ENCODE measurements at places on chromosomes 5 and 9.

GRCh38 chr5:178778919-178779318 is 48.5 kb upstream of the ZNF354A start:
- DNase-seq: no peak

- peak; percentile 80 for DNase-seq
These were observed 617.8 kb downstream of the PDE4D start for GRCh38 chr5:59275510-59276324.

- no peak for DNase-seq
These were observed 227.6 kb downstream of the SAXO1 start for GRCh38 chr9:18805386-18805785.

GRCh38 chr5:57448287-57448686 is 34.3 kb downstream of the ACTBL2 start:
- DNase-seq: no peak

DNA sequence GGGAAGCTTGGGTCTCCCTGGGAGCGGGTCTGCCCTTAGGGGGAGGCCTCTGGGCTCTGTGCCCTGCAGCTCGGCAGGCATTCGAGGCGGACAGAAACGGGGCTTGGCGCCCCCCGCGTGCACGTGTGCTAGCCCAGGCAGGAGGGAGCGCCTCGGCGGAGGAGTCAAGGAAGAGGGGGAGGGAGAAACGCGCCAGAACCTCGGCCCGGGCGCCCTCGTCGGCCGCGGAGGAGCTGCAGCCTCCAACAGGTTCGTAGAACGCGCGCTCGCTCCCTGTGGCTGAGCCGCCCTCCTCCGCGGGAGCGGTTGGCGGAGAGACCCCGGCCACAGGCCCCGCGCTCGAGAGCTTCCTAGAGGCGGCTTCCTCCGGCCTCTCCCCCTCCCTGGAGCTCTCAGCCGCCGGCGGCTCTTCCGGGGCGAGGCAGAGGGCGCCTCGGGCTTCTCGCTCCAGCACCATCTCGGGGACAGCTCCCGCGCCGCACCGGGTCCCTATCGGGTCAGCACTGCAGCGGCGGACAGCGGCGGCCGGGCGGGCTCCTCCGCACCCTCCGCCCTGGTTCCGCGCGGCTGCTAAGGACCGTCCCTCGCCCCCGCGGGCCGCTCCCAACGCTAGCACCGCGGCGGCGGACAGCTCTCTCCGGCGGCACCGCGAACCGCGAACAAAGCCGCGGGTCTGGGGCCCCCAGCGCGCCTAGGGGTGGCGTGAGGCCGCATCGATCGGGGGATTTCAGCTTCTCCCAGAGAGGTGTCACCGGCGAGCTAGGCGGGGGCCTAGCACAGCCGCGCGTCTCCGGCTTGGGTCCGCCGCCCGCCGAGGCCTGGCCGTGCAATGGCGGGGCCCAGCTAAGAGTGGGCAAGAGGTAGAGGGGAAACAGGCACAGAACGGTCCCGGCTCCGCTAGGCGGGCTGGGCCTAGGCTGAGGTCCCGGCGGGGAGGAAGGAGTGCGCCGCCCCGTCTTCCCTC is 74.6 kb upstream of the CPLX2 start:
- peak; percentile 83 for DNase-seq

DNA sequence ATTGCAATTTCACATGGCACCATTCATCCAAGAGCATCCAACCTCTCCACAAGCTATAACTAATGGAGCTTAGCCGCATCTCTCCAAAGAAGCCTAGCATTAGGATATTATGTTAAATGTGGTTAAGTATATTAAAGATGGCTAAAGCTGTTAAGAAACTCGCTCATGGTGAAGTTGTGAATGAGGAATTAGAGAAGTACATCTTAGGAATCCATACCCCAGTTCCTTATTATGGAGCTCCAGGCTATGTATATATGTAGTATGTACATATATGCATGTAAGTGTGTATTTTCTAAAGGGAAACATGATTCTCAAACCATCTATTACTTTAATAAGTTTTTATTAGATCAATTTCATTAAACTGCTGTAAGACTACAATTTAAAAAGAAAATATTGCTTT is 26.4 kb downstream of the LURAP1L start:
- no peak for DNase-seq

GRCh38 chr5:157978061-157978460 is 119.1 kb upstream of the CLINT1 start:
- no peak for DNase-seq

DNA sequence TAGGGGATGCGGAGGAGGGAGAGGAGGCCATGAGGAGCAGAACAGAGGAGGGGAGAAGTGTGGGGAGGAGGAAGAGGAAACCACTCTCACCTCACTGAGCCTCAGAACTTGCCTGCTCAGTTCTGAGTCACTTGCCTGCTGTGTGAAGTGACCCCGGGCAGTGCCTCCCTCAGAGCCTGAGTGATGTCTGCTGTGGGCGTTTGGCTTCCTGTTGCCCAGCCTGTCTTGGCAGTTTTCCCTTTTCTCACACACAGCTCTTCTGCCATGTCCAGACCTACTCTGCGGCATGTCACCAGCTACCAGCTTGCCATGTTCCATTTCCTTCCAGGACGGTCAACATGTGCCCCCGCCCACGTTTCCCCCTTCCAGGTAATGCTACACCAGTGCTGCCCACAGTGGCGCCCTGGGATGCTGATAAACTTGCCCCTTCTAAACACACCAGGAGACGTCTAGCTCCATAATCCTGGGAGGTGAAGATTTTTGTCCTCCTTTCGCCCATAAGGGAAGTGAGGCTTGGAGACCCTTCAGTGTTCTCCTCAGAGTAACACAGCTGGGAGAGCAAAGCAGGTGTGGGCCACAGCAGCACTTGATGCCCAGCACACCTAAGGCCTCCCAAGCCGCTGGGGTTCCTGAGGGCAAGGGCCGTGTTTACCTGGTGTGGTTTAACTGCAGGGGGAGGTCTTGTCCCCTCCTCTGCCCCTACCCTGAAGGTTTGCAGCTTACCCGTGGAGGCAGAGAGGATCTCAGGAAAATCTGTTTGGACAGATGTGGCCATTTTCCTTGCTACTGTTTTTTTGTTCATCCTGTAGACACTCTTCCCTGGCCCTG is 63.8 kb upstream of the RNF130 start:
- DNase-seq: peak; percentile 57

DNA sequence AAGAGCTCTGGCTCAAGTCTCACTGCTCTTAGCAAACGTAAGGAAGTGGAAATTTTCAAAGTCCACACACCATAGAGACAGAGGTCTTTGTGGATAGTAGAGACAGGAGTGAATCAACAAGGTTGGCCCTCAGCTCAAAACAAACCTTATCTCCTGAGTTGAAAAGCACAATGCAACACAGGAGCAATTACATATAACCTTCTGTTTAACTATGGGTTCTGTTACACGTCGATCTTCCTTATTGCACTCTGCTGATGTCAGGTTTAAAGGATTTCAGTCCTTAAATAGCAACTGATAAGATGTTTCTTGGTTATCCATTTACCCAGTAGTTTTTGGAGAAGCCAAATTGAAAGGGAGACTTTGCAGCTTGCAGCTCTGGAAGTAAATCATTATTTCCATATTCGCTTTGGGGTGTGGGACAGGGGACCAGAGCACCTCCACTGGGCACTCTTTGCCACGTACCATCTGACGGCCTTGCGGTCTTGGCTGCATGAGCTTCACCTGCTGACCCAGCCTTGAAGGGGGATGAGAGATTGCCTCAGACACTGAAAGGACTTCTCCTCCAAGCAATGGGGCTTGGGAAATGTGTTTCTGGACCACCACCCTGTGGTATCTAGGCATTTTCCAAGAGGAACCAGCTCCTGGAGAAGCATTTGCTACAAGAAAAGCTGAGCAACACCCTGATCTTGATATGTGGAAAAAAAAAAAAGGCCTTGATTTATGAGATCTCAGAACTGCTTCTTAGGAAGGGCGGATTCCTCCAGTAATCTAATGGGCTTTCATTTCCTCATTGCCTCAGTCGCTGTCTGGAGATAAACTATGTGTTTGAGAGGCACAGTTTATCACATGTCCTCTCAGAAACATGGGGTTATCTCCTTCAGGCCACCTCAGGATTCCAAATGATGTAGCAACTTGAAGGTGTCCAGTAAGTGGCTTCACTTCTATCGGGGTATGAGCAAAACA is 56.2 kb upstream of the ZNF622 start:
- no peak for DNase-seq

DNA sequence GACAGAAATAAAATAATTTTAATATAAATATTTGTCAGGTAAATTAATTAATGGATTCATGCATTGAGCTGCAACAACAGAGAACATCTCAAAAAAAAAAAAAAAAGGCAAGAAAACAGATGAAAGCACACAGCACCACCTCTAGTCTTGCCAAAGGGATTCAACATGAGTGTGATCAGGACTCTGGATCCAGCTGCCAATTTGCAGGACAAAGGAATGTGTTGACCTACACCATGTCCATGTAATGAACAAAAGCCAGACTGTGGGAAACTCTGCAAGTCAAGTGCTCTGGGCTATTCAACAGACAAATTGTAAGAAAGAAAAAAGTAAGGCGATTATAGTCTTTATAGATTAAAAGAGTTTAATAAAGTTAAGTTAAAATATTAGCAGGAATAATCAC is 769.3 kb downstream of the TLR4 start:
- DNase-seq: no peak

- no peak for DNase-seq
These were observed 15.4 kb upstream of the CERCAM start for GRCh38 chr9:128405077-128405779.

DNA sequence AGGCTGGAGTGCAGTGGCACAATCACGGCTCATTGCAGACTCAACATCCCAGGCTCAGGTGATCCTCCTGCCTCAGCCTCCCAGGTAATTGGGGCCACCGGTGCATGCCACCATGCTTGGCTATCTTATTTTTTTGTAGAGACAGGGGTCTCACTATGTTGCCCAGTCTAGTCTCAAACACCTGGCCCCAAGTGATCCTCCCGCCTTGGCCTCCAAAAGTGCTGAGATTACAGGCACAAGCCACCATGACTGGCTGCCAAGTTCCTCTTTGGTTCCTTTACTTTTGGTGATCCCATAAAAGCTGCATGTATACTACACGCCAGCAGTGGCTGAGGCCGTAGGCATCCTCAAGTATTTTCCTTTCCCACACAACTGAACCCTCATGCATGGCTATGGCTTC is 11.4 kb downstream of the ARL15 start:
- DNase-seq: no peak

GRCh38 chr9:107280543-107280942 is 2.5 kb upstream of the RAD23B start:
- no peak for DNase-seq

DNA sequence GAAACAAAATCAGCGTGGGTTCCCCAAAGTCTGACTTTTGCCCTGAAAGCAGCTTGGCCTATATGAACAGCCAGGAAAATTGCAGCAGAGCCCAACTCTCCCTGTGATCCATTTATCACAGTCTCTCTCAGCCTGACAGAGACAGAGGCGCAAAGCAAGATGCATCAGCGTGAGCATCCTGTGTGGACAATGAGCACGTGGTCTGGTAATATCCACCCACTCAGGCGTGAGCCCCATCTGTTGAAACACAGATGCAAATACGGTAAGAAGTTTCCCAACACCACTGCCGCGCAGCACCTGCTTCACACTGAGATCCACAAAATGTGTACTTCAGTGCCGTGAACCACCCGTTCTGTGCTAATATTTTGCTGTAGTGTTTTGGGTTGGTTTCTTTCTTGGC is 114.6 kb downstream of the MRPL36 start:
- no peak for DNase-seq

DNA sequence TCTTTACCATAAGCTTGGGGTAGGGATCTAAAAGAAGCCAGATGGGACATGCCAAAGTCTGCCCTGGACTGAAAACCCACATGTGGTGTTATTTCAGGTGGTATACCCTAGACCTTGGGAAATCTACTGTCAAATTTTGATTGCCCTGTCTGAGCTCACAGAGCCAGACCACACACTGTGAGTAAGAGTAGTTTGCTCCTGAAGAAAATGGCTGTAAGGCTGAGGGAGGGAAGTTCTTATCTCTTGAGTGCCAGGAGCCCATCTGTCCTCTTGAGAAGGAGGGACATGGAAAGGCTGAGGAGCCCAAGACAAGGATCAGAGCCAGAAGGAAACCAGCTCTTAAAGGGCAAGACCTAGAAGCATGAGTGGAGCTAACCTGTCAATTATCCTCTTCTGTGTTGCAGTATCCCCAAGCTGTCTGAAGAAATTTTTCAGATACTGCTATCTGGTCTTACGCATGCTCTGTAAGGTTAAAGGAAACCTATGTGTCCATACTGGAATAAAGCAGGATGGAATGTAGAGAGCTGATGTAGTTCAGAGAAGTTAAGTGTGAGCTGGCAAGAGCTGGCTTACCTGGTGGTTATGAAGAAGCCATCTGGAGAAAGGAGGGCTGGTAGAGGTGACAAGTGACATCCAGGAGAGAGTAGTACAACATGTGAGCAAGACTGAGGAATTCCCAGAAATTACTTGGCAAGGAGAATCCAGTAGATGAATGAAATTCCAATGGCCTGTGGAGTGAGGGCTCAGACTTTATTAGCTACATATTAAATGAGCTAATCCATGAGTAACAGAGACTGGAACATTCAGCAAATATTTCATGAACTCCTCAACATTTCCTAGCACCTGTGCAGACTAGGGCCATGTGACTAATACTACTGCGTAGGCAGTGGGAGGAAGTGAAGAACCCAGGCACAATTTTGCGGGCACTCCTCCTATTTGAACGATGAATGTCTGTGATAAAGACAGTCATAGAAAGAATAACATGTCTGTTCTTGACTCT is 389.1 kb upstream of the KIF2A start:
- DNase-seq: peak; percentile 60

GRCh38 chr5:178544166-178544834 is 45.9 kb downstream of the COL23A1 start:
- no peak for DNase-seq

GRCh38 chr9:91295357-91295756 is 66.4 kb downstream of the AUH start:
- no peak for DNase-seq

DNA sequence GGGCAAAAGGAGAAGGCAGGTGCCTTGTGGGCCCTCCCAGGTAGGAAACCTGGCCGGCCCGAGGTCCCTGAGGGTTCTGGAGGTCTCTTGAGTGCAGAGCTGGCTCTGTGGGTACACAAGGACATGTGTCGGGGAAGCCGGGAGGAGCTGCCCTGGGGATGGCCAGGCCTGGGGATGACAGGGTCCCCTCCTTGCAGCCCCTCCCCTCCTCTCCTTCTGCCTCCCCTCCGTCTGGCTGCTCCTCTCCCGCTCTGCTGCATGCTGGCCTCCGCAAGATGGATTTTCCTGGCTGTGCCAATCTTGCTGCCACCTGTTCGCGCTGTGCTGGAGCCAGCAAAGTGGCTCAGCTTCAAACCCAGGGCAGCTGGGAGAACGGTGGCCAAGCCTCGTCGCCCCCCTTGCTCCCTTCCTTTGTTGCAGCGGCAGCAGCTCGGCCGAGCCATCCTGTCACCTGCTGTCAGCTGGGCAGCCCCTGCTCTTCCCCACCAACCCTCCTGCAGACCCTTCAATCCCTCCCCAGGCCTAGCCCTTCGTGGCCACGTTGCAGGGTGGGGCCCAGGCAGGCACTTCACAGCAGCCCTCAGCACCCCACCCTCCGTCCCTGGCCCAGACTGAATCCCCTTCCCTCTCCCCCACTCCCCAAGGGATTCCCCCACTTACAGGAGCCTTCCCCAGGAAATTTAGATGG is 17.6 kb upstream of the UNC5A start:
- no peak for DNase-seq

GRCh38 chr9:21710548-21711191 is 91.8 kb upstream of the MTAP start:
- DNase-seq: peak; percentile 30

All from astrocyte of the spinal cord (primary cell).